Pancreas (tissue), 10 donors: ENCODE measurements at places on chromosomes 6 and 20. TPM values are rescaled to one million over a fixed set of nuclear protein-coding genes. Genes with fewer than 3 reads are reported as not detected.

GRCh38 chr20:5714261-5715041, 35.8 kb upstream of the SHLD1 start:
- no peak for DNase-seq
- H3K4me3 ChIP-seq: no peak overlapping the region
- no peaks in the 10 kb centered on the region for H3K4me1 ChIP-seq
- H3K27ac ChIP-seq: no peak overlapping the region

- no peaks in the 10 kb centered on the region for H3K36me3 ChIP-seq
- no peak overlapping the region for H3K27ac ChIP-seq
- no peaks in the 10 kb centered on the region for H3K27me3 ChIP-seq
- no peak for DNase-seq
- no peak overlapping the region for H3K4me3 ChIP-seq
- peaks cover 12% of the 10 kb centered on the region for H3K4me1 ChIP-seq
Measured at GRCh38 chr6:21740376-21741124, 147.0 kb downstream of the SOX4 start.

- no peak overlapping the region for H3K27ac ChIP-seq
- no peaks in the 10 kb centered on the region for H3K27me3 ChIP-seq
- no peaks in the 10 kb centered on the region for H3K4me1 ChIP-seq
- no peaks in the 10 kb centered on the region for H3K36me3 ChIP-seq
Measured at GRCh38 chr6:7758456-7758855, 32.6 kb downstream of the BMP6 start.

MOXD1 gene
- 13.9 TPM for total RNA-seq

FAM162B gene
- total RNA-seq: 0.20 TPM

DNA sequence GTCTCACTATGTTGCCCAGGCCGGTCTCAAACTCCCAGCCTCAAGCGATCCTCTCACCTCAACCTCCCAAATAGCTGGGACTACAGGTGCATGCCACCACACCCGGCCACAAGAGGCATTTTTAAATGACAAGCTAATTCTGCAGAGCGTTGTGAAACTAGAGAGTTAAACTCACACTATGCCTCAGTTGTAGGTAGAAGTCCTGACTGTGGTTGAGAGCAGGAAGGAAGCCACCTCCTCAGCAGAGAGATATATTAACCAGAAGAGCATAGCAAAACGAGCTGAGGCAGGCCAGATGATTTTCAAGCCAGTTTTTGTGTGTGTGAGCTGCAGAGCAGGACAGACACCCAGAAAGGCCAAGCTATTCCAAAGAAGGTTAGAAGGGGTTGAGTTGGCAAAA, 150.3 kb downstream of the MBOAT1 start:
- H3K36me3 ChIP-seq: no peaks in the 10 kb centered on the region
- H3K4me1 ChIP-seq: no peaks in the 10 kb centered on the region
- no peaks in the 10 kb centered on the region for H3K27me3 ChIP-seq

DNA sequence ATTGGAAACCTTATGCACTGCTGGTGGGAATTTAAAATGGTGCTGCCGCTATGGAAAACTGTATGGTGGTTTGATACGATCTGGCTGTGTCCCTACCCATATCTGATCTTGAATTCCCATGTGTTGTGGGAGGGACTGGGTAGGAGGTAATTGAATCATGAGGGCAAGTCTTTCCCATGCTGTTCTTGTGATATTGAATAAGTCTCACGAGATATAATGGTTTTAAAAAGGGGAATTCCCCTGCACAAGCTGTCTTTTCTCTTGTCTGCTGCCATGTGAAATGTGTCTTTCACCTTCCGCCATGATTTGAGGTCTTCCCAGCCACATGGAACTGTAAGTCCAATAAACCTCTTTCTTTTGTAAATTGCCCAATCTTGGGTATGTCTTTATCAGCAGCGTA, 4.9 kb downstream of the TAP2 start:
- DNase-seq: no peak
- no peaks in the 10 kb centered on the region for H3K36me3 ChIP-seq
- H3K27ac ChIP-seq: no peak overlapping the region

DNA sequence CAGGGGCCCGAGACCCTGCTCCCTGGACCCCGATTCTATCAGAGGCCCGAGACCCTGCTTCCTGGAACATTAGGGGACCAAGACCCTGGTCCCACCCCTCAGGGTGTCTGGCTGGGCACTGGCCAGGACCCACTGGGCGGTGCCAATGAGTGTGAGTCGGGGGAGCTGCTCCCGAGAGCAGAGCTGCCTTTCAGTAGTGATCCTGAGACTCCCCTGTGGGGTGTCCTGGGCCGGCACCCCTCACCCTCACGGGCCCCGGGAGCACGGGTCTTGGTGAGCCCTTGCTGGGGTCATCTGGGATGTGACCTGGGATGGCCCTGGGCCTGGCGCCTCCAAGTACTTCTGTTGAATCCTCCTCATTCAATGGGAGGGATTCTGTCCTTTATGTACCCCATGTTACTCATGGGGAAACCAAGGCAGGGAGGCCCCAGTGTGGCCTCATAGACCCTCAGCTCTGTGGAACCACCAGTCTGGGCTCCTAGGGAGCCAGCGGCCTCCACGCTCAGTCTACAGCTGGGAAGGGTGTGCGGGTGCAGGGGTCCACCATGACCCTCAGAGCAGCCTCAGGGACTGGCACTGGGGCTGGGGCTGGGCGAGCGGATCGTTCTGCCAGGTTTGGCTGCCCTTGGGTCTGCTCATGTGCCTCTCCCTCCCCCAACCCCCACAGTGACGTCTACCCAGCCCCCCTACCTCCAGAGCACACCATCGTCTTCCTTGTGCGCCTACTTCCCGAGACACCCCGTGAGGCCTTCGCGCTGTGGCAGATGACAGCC, 25.6 kb downstream of the COL20A1 start:
- peak; percentile 43 for DNase-seq
- no peaks in the 10 kb centered on the region for H3K27me3 ChIP-seq
- no peaks in the 10 kb centered on the region for H3K4me1 ChIP-seq
- no peaks in the 10 kb centered on the region for H3K36me3 ChIP-seq

GRCh38 chr20:20992277-20992676, 113.9 kb downstream of the LINC00237 start:
- H3K4me1 ChIP-seq: no peaks in the 10 kb centered on the region
- no peaks in the 10 kb centered on the region for H3K36me3 ChIP-seq
- no peak overlapping the region for H3K27ac ChIP-seq
- no peak for DNase-seq

PTK7 gene
- 44.2 TPM for total RNA-seq

GRCh38 chr6:4291453-4292403, 156.4 kb upstream of the ECI2 start:
- no peak overlapping the region for H3K27ac ChIP-seq
- no peaks in the 10 kb centered on the region for H3K27me3 ChIP-seq
- no peaks in the 10 kb centered on the region for H3K36me3 ChIP-seq
- H3K4me3 ChIP-seq: no peak overlapping the region

- no peak overlapping the region for H3K4me3 ChIP-seq
- peak overlapping the region; percentile 16 for H3K27ac ChIP-seq
- H3K36me3 ChIP-seq: no peaks in the 10 kb centered on the region
- DNase-seq: no peak
- H3K27me3 ChIP-seq: no peaks in the 10 kb centered on the region
- no peaks in the 10 kb centered on the region for H3K4me1 ChIP-seq
Measured at GRCh38 chr6:31125162-31125561, 4.9 kb upstream of the CDSN start.

DNA sequence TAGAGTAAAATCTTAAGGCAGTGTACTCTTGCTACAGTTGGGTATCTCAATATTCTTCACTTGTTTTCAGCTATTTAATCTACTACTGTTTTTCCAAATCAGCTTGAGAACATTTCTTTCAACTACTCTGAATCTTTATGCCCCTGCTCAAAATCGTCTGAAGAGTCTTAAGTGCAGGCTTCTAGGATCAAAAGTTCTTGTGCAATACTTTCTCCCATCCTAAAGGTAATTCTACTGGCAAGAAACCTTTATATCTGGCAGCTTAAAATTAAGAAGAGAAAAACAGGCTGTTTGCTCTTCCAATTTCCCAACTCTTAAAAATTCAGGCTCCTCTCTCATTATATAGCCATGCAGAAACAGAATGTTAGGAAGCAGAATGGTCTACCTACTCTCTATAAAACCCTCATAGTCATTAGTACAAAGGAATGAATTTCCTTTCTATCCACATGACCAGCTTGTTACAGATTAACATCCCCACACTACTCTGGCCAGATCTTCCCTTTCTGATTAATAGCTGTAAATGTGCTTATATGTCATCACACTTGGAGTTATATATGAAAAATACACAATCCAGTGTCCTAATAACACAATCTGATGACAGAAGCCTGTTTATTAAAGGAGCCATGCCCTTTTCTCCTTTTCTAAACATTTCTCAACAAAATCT, 122.2 kb upstream of the FAM184A start:
- H3K27me3 ChIP-seq: no peaks in the 10 kb centered on the region
- no peak for DNase-seq
- H3K4me1 ChIP-seq: peaks cover 8% of the 10 kb centered on the region
- no peak overlapping the region for H3K4me3 ChIP-seq
- H3K27ac ChIP-seq: no peak overlapping the region

- H3K27me3 ChIP-seq: no peaks in the 10 kb centered on the region
- H3K27ac ChIP-seq: no peak overlapping the region
- DNase-seq: no peak
Measured at GRCh38 chr6:169445227-169445626, 191.6 kb upstream of the THBS2 start.

MYCT1 gene
- total RNA-seq: 1.8 TPM

GRCh38 chr6:25186919-25187318, 92.3 kb upstream of the CARMIL1 start:
- no peaks in the 10 kb centered on the region for H3K36me3 ChIP-seq
- H3K4me1 ChIP-seq: no peaks in the 10 kb centered on the region
- no peak overlapping the region for H3K27ac ChIP-seq
- DNase-seq: no peak
- H3K27me3 ChIP-seq: no peaks in the 10 kb centered on the region

DNA sequence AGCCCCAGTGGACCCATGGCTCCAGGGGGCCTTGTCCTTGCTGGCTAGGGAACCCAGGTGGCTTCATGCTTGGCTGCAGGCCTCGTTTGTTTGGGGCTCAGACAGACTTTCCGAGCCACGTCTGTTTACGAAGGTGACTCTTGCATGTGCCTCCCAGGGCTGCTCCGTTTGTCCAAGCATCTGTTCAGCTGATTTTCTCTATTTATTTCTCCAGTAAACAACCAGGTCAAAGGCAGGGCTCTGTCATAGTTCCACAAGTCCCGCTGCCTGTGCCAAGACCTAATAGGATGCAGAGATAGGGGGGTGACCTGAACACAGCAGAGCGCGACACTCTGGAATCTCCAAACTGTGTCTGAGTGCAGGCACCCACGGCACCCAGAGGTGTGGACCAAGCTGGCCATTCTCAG, 12.8 kb upstream of the SPO11 start:
- no peak overlapping the region for H3K27ac ChIP-seq
- DNase-seq: no peak
- H3K4me1 ChIP-seq: no peaks in the 10 kb centered on the region
- no peak overlapping the region for H3K4me3 ChIP-seq

GRCh38 chr20:47484303-47484702, 17.4 kb upstream of the NCOA3 start:
- DNase-seq: no peak
- no peak overlapping the region for H3K27ac ChIP-seq
- H3K4me3 ChIP-seq: no peak overlapping the region
- no peaks in the 10 kb centered on the region for H3K4me1 ChIP-seq
- H3K27me3 ChIP-seq: no peaks in the 10 kb centered on the region
